Breast epithelium (tissue), 4 donors: ENCODE measurements at places on chromosomes 12 and 14. TPM values are rescaled to one million over a fixed set of nuclear protein-coding genes. Genes with fewer than 3 reads are reported as not detected.
A peak's percentile ranks its signal among the peaks of the same experiment; 100 is the strongest.

BHLHE41 gene
- total RNA-seq = 9.2 TPM

RNASE7 gene
- 1.6 TPM for total RNA-seq

MOK gene
- 23.9 TPM for total RNA-seq

SLC39A5 gene
- not detected for total RNA-seq

KRT72 gene
- total RNA-seq = not detected

DNA sequence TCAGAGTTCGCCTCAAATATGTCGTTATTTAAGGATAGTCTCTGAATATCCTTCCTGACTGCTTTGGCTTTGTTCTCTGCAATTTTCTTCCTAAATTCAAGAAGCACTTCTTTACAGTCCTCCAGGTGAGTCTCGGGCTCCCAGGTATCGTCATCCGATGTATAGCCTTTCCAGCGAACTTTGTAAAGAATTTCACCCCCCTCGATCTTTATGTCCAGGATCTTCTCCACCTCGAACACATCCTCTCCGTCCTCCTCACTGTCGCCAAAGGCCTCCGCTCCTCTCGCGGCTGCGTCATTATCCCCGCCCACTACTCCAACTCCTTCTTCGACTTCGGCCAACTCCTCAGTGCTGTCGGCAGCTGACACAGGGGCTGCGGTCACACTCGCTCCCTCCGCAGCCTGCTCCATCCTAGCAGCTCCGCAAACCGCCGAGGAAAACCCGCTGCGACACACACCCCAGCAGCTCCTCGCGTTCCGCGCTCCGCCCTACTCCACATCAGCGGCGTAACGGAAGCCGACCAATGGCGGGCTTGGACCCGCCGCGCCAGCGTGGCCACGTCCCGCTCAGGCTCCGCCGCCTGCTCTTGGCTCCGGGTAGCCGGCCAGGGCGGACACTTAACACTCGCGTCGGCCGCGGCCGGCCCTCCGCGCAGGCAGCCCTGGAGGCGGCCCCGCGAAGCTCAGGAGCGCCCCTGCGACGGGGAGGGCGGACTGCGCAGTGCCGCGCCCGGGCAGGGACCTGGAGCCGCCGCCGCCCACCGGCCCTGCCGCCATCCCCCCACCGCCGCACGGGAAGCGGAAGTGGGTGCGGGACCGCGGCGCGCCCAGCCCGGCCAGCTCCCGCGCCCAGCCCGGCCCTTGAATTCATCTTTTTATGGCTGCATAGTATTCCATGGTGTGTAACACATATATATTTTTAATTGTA lies 4.1 kb downstream of the CD163L1 start:
- H3K4me3 ChIP-seq = peak overlapping the region; percentile 71
- no peaks in the 10 kb centered on the region for H3K4me1 ChIP-seq
- no peak for DNase-seq
- no peaks in the 10 kb centered on the region for H3K36me3 ChIP-seq
- H3K27ac ChIP-seq = no peak overlapping the region

DNA sequence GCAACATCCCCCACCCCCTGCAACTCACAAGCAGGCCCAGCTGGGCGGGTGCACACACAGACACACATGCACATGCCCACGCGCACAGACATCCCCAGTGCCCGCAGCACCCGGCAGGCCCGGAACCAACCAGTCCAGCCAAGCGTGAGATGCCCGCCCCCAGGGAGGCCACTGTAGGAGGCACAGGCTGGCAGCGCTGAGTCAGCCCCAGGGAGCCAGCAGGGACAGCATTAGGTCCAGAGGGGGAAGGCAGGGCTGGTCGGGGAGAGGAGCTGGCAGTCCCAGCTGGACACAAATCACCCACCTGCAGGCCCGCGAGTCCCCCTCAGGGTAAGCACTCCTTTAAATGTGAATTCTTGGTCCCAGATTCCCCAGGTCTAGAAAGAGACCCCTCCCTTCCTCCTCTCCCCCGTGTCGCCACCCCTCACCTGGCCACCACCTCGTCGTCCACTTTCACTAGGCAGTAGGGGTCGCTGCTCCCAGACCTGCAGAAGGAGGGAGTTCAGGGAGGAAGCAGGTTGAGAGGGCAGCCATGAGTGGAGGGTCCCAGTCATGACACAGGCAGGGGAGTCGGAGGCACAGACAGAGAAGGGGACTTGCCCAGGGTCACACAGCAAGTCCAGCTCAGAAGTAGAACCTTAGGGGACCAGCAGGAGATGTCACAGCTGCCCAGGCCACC lies 5.0 kb downstream of the RASAL1 start:
- H3K27me3 ChIP-seq = no peaks in the 10 kb centered on the region
- H3K27ac ChIP-seq = no peak overlapping the region

DNA sequence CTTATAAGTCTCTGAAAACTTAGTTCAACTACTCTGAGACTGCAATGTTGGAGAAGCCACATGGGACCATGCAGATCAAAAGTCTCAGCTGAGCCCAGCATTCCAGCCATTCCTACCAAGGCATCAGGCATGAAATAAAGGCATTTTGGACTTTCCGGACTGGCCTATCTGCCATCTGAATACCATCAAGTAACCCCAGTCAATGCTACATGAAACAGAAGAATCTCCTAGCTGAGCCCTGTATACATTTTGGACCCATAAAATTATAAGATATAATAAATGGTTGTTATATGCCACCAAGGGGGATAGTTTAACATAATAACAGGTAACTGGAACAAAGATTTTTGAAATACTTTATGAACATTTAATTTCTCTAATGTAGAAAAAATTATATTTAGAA lies 9.3 kb upstream of the TMEM260 start:
- no peak overlapping the region for H3K4me3 ChIP-seq
- DNase-seq = no peak
- H3K4me1 ChIP-seq = no peaks in the 10 kb centered on the region
- H3K27ac ChIP-seq = no peak overlapping the region
- no peaks in the 10 kb centered on the region for H3K27me3 ChIP-seq

- H3K27ac ChIP-seq = peak overlapping the region; percentile 86
- DNase-seq = no peak
- H3K27me3 ChIP-seq = no peaks in the 10 kb centered on the region
- H3K4me3 ChIP-seq = peak overlapping the region; percentile 94
These were observed 597 bp downstream of the RNF31 start for GRCh38 chr14:24147761-24148428.

DNA sequence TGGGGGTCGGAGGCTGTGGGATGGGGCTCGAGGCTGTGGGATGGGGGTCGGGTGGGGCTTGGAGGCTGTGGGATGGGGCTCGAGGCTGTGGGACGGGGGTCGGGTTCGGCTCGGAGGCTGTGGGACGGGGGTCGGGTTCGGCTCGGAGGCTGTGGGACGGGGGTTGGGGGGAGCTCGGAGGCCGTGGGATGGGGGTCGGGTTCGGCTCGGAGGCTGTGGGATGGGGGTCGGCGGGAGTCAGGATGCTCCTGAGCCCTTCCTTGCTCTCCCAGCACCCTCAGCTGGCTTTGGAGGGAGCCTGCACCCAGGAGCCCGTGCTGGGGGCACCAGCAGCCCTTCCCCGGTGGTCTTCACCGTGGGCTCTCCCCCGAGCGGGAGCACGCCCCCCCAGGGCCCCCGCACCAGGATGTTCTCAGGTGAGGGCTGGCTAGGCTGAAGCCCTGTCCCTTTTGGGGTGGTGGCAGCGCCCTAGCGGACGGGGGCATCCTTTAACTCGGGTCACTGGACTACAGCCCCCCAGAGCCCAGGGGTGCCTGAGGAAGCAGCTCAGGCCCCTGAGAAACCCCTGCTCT lies 11.9 kb upstream of the PUS1 start:
- no peak overlapping the region for H3K4me3 ChIP-seq

DNA sequence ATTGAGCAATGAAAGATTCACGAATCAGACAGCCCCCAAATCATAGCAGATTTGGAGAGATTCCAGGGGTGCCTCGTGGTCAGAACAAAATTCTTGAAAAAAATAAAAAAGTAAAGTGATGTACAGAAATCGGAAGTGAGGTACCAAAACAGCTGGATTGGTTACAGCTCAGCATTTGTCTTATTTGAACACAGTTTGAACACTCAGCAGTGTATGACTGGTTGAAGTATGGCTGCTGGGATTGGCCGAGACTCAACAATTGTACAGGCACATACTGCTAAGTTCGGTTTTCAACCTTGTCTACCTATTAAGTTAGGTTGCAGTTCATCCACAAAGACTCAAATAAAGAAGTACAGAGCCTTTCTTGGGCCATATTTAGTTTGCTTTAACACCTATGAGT lies 865.4 kb upstream of the TMEM132C start:
- no peak overlapping the region for H3K27ac ChIP-seq
- no peaks in the 10 kb centered on the region for H3K4me1 ChIP-seq
- no peaks in the 10 kb centered on the region for H3K27me3 ChIP-seq
- DNase-seq = no peak
- H3K4me3 ChIP-seq = no peak overlapping the region

GRCh38 chr12:111840807-111841206 lies 1.2 kb upstream of the MAPKAPK5 start:
- no peaks in the 10 kb centered on the region for H3K27me3 ChIP-seq
- H3K4me3 ChIP-seq = peak overlapping the region; percentile 96
- peak overlapping the region; percentile 97 for H3K27ac ChIP-seq
- DNase-seq = no peak
- peaks cover 11% of the 10 kb centered on the region for H3K4me1 ChIP-seq
